ENCODE measurements at places on chromosomes 12 and 14. TPM values are rescaled to one million over a fixed set of nuclear protein-coding genes. Genes with fewer than 3 reads are reported as not detected.

IRF2BPL gene
- total RNA-seq, result 51.1 TPM

DNA sequence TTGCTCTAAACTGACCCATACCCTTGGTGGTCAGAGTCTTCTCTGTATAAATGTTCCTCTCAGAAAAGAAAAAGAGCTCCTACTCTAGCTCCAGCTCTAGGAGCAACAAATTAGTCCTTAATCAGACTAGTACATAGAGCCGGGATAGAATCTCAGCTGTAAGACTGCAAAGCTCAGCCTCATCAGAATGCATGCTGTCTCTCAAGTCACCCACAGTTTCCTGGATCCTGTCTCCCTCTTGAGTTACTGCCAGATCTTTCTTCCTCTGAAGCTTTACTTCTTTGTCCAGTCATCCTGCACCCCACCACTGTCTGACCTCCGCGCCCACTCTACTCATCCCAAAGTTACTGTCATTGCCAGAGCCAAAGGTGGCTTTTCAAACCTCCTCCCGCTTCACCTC is 139.3 kb upstream of the PRMT8 start:
- no peak for DNase-seq

GRCh38 chr12:33245434-33245833 is 194.2 kb downstream of the SYT10 start:
- DNase-seq, result no peak

- no peak for DNase-seq
These were observed 73.8 kb downstream of the DRAM1 start for GRCh38 chr12:101951002-101951670.

DNA sequence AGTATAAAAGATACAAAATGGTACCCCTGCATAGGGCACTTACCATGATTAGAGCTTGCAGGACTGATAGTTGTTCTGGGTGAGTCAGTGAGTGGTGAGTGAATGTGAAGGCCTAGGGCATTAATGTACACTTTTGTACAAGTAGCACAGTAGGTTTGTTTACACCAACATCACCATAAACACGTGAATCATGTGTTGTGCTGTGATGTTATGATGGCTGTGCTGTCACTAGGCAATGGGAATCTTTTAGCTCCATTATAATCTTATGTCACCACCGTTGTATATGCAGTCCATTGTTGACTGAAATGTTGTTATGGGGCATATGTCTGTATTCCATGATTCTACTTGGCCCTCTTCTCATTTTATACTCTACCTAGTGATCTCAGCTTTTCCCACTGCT is 11.8 kb downstream of the NUBPL start:
- DNase-seq, result no peak

All from vagina (tissue), 2 donors.